Left lung (tissue), 14 donors: ENCODE measurements at places on chromosomes 2 and 18.

DNA sequence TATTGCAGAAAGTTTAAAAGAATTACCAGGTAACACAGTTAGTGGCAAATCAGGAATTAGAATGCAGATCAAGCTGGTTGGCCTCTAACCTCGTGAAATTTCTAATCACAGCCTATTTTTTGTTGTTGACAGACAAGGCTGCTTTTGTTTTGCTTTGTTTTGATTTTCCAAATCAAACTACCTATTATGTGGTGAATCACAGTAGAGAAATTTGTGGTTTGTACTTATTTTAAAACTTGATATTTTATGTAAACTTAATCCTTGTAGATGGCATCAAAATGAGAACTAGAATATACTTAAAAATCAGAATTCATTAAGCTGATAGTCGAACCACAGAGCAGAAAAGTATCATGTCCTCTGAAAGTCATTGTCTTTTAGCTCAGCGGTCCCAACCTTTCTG is 258.1 kb downstream of the CTNNA2 start:
- DNase-seq = no peak

GRCh38 chr18:66749481-66750035 is 145.7 kb upstream of the CDH19 start:
- DNase-seq = no peak

DNA sequence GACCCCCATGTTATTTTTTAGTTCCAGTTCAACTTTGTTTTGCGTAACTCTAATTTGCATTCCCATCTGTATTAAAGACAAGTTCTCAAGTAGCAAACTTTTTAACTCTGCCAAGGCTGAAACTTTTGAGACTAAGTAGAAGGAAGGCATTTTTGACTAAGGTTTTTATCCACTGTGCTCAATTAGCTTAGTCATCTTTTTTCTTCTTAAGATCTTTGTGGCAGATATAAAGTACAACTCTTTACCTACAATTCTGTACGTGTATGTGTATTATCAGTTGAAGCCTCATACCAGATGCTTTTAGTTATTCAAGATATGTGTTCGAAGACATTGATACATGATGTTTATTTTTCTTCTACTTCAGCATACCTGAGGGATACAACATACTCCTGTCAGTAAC is 41.6 kb downstream of the CREB1 start:
- DNase-seq = no peak

DNA sequence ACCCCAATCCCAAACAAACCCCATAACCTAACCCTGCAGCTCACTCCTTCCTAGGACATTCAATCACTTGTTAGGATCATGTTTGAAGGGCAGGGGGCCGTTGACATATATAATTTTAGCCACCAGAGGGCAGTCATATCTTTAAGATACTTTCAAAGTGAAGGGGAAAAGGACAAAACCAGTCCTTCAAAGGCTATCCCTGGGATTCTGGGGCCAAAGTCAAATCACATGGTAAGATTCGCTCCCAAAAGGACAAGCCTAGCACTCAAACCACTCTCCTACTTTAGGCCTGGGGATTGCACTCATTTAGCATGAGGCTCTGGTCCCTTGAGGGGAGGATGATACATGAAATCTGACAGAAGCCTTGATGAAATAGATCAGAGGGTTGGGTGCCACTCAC is 44.6 kb downstream of the HAUS1 start:
- DNase-seq = no peak

- no peak for DNase-seq
Observed at GRCh38 chr2:108409768-108410167, 32.0 kb downstream of the SULT1C4 start.

DNA sequence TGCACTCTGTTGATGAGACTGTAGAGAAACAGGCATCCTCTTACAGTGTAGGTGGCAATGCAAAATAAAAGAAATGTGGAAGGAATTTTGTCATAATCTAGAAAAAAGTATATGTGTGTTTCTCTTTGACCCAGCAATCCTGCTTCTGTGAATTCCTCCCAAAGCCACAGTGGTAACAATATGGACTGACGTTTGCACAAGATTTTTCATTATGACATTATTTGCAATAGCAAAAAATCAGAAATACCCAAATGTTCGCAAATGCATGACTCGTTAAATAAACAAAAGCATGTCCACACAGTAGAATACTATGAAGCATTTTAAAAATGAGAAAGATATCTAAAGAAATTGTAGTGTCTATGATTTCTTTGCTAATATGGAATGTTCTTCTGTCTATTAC is 255.2 kb upstream of the NRP2 start:
- no peak for DNase-seq

- DNase-seq = no peak
Observed at GRCh38 chr2:235560345-235560744, 66.5 kb downstream of the AGAP1 start.

DNA sequence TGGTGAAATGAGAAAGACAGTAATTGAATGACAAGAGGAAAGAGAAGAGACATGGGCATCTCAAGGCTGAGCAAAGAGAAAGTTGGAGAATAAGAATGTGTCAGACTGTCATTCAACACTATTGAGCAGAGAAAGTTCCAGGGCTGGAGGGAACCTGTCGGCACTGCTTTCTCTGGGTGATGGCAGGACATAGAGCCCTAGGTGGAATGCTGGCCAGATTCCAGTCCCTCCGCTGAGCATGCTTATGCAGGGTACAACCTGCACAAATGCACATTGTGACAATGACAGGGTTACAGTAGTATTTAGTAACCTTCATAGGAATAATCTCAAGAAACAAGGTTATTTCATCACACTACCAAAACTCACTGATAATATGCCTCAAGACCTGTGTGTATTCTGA is 582.8 kb downstream of the ADCYAP1 start:
- DNase-seq = no peak

- no peak for DNase-seq
Observed at GRCh38 chr2:148794558-148794957, 80.5 kb upstream of the KIF5C start.

GRCh38 chr18:70382017-70382416 is 93.2 kb downstream of the SOCS6 start:
- DNase-seq = no peak

GRCh38 chr2:240196716-240197461 is 56.4 kb upstream of the OTOS start:
- DNase-seq = no peak

- peak; percentile 21 for DNase-seq
Observed at GRCh38 chr18:46174342-46175041, 70.3 kb downstream of the HAUS1 start.

GRCh38 chr2:84817239-84817655 is 63.6 kb downstream of the TRABD2A start:
- DNase-seq = no peak

DNA sequence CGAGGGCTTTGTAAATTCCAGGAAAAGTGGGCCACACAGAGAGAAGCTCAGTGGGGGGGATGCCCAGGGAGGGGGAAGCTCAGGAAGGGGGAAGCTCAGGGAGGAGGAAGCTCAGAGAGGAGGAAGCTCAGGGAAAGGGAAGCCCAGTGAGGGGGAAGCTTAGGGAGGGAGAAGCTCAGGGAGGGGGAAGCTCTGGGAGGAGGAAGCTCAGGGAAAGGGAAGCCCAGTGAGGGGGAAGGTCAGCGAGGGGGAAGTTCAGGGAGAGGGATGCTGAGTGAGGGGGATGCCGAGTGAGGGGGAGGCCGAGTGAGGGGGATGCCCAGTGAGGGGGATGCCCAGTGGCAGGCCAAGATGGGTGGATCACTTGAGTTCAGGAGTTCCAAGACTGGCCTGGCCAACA is 821 bp upstream of the CHRNG start:
- no peak for DNase-seq

GRCh38 chr18:70496353-70497294 is 207.8 kb downstream of the SOCS6 start:
- DNase-seq = no peak

GRCh38 chr2:181780047-181780651 is 99.8 kb upstream of the NEUROD1 start:
- DNase-seq = peak; percentile 39

DNA sequence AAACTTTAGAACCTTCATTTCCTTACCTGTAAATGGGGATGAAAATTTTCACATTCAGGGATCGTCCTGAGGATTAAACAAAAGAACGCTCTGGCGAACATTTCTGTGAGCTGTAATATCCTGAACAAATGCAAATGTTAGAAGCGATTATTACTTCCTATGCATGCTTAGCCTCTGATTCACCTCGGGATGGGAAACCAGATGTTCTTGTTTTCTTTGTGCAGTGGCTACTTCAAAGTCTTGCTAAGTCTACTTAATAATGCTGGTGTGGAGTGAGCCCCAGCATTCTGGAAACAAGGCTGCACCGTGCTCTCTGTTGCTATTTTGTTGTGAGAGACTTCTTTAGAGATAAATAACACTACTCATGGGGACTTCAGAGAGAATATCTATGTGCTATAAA is 119.1 kb upstream of the PELI1 start:
- DNase-seq = no peak

GRCh38 chr2:232436381-232437194 is 19.4 kb upstream of the ALPI start:
- no peak for DNase-seq

DNA sequence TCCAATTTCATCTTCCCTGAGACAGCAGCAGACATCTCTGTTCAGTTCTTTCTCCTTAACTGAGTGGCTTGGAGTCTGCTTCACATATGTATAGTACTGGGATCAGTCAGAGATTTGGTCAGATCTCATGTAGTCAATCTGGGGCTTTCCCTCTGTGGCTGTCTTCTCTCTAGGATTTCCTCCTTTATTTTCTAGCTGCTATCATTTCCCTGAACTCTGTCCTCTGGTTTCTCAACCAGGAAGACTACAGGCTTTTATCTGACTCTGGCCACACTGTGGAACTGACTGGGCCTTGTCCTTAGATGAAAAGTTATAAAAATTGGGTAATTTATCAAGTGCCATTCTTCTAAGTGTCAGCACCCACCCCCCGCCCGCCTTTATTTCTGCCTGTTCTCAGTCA is 121.0 kb downstream of the RAPGEF4 start:
- DNase-seq = no peak

DNA sequence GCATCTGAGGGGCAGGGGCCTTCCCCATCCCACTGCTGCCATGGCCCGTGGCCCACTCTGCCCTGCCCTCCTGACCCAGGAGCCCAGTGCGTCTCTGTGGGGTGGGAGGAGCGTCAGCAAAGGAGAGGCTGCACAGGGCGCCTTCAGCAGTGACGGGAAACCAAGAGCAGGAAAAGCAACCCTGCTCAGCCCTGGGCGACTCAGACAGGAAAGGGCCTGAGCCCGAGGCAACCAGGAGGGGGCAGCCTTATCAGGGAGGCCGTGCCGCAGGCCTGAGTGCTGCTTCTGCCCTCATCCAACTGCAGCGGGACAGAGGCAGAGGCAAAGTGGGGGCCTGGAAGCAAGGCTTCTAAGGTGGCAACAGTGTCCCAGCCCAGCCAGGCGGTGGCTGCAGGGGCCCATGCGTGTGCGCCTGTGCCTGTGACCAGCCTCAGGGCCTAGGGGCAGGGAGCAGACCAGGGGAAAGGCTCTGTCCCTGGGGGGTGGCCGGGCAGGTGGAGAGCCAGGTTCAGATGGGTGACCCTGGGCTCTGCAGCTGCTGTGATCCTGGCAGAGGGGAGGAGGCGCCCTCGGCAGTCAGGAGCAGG is 23.3 kb upstream of the ALPI start:
- peak; percentile 68 for DNase-seq

DNA sequence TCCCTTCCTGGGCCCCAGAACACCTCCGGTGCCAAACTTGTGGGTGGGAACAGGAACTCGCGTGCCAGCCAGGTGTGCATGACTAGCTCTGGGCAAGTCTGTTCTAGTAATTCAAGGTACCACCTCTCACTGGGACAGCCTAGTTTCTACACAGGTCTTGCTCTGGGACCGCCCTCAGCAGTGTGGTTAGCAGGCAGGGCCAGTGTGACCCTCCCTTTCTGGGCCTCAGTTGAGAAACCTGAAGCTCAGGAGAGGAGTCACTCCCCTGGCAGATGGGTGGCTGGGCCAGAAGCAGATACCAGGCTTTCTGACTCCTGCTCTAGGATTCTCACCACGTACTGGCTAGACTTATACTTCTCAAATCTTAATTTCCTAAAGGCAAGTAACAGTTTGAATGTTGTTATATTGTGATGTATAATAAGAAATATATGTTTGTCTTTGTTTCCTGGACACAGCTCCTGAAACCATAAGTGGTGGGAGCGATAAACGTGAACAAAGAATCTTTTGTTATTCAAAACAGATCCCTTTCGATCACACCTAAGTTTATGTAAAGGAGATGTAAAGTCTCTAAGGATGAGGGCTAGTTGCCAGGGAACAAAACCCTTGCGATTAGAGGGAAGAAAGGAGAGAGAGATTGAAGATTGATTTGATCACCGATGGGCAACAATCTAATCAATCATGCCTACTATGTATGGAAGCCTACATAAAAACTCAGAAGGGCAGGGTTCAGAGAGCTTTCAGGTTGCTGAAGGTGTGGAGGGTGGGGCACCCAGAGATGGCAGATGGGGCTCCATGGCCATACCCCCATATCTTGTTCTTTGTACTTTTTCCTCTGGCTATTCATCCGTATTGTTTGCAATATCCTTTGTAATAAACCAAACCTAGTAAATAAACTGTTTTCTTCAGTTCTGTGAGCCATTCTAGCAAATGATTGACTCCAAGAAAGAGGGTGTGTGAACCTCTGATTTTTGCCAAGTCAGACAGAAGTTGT is 952 bp upstream of the UGT1A6 start:
- DNase-seq = no peak

GRCh38 chr18:13273800-13274199 is 55.2 kb downstream of the LDLRAD4 start:
- DNase-seq = no peak

- DNase-seq = no peak
Observed at GRCh38 chr2:149040451-149040850, 2.0 kb downstream of the LYPD6B start.

- no peak for DNase-seq
Observed at GRCh38 chr2:68475110-68475509, 7.7 kb downstream of the APLF start.

GRCh38 chr2:214244847-214245246 is 166.0 kb upstream of the VWC2L start:
- no peak for DNase-seq

GRCh38 chr2:237097911-237098702 is 12.4 kb downstream of the COPS8 start:
- no peak for DNase-seq

DNA sequence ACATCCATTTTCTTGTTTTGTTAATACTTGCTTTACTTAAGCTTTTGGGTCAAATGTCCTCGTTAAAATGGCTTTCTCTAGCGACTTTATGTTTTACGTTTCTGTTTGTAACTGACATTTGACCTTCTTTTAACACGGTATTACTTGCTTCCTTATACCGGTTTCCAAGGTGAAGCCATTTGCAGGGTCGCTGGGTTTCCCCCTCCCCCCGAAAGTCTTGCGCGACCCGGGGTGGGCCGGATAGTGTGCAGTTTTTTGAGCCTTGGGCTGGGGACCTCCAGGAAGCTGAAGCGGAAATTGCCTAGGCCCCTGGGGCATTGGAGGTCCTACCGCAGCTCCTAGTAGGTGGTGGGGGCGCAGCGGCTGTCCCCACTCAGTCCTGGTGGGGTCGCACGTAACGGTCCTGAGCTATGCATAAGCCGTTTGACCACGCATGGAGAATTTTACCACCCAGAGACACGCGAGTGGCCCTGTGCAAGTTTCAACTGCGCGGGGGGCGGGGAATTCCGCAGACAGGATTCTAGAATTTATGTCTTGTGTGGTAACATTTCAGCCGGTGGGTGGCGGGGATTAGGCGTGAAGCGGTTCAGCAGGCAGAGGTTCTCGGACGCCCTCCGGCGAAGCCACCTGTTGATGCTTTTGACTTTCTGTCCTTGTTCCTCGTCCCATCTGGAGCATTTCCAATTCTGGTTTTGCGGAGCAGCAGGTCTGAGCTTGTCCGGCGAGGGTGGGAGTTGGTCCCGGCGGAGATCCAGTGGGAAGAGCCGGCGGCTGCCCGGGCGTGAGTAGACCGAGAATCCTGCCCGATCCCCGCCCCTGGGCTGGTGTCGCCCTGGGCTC is 2.4 kb downstream of the CFLAR start:
- peak; percentile 94 for DNase-seq

- no peak for DNase-seq
Observed at GRCh38 chr2:64858541-64859311, 130.5 kb upstream of the SLC1A4 start.
